Esophagus muscularis mucosa (tissue), 4 donors: ENCODE measurements at places on chromosomes 4 and X. TPM values are rescaled to one million over a fixed set of nuclear protein-coding genes. Genes with fewer than 3 reads are reported as not detected.

FRAS1 gene
- total RNA-seq: 5.3 TPM

CCDC149 gene
- total RNA-seq: 21.0 TPM

- no peak for DNase-seq
Measured at GRCh38 chrX:38516196-38516774, 45.1 kb upstream of the TSPAN7 start.

DNA sequence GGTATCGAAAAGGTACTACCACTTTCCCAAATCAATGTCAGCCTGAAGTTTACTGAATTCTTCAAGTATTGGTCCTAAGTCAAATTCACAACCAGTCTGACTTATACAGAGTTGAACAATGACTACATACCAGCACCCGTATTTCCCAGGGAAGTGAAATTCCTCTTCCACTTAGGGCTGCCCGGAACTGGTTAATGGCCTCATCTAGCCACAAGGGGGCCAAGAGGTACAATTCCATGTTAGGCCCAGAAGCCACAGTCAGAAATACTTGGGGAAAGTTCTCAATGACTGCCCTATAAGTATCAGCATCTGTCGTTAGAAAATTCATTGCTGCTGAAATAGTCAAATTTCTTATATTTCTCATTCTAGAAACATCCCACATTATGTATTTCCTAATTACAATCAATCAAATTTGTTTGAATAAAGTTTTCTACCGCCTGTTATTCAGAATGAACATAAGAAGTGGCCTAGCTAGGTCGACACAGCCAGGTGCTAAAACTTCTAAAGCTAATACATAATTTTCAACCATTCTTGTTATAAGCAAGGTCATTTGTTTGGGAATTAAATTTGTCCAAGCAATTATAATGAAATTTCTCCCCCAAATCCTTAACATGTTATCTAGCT is 5.6 kb upstream of the PCDH7 start:
- no peak for DNase-seq

- DNase-seq: no peak
Measured at GRCh38 chrX:12269484-12269883, 131.2 kb downstream of the FRMPD4 start.

DNA sequence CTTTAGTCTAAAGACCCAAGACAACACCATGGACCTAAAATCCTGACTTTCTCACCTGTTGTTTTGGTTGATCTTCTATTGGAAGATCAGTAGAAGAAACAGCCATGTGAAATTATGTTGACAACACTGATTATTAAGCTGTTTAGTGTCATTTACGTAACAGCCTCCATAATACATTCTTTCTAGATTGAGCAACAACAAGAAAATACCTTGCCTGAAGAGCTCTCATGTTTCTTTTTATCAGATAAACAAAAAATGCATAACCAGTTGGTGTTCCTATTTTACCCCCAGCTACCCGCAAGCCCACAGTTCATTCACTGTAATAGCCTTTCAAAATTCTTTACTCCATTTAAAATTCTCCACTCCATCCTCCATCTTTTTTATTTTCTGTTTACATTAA is 20.5 kb downstream of the GPC4 start:
- no peak for DNase-seq

ARHGAP6 gene
- total RNA-seq: 44.8 TPM
